ENCODE measurements at places on chromosomes 12 and 14. TPM values are rescaled to one million over a fixed set of nuclear protein-coding genes. Genes with fewer than 3 reads are reported as not detected.

The TGFB3 gene
- total RNA-seq = 3.6 TPM

The AKT1 gene
- 215 TPM for total RNA-seq

The SLC10A1 gene
- not detected for total RNA-seq

The NKX2-1 gene
- not detected for total RNA-seq

The NTS gene
- total RNA-seq = not detected

The BRMS1L gene
- total RNA-seq = 2.6 TPM

The ARF6 gene
- total RNA-seq = 28.5 TPM

The COPS7A gene
- total RNA-seq = 87.9 TPM

The TAS2R19 gene
- 4.3 TPM for total RNA-seq

The AKAP5 gene
- total RNA-seq = 0.12 TPM

The SLC17A8 gene
- total RNA-seq = not detected

The MYBPC1 gene
- total RNA-seq = not detected

The DDX24 gene
- 98.4 TPM for total RNA-seq

The GPRC5D gene
- 0.12 TPM for total RNA-seq

The FCF1 gene
- total RNA-seq = 26.0 TPM

The SERPINA1 gene
- total RNA-seq = not detected

The IGF1 gene
- not detected for total RNA-seq
